Fibroblast of villous mesenchyme (primary cell): ENCODE measurements at places on chromosomes 16 and 17.

DNA sequence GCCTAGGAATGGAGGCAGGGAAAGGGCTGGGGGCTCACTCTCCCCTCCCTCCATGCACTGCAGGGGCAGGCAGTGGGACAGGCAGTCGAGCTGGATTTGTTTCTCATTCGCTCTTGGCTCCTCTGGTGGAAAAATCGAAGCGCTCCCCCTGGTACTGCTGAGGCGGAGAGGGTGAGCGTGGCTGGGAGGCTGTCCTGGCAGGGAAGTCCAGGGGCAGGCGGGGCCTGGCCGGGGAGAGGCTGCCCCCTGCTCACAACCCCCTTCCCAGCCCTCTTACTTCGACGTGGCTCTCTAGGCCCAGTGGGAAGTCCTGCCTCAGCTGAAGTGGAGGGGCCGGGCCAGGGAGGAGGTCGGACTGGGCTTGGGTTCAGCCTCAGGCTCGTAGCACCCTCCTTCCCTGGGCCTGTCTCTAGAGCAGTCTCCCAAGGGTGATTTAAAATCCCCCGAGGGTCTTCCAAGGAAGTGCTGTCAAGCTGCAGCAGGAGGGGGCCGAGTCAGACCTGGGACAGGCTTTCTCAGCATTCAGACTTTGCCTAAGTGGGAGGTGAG is 16.5 kb upstream of the TMEM92 start:
- no peak for DNase-seq

DNA sequence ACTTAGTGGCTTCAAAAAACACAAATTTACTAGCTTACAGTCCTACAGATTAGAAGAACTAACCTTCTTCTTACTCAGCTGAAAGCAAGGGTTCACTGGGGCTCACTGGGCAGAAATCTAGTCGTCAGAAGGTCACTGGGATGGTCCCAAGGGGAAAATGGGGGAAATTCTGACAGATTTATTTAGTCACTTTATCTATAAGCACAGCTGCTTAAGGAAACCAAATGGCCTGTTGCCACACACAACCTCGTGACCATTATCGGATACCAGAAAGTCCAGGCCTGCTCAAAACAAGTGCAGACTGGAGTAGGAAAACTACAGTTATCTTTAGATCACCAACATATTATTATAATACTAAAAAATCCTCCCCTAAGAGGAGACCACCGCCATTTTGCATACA is 374.6 kb upstream of the ASIC2 start:
- peak; percentile 13 for DNase-seq

DNA sequence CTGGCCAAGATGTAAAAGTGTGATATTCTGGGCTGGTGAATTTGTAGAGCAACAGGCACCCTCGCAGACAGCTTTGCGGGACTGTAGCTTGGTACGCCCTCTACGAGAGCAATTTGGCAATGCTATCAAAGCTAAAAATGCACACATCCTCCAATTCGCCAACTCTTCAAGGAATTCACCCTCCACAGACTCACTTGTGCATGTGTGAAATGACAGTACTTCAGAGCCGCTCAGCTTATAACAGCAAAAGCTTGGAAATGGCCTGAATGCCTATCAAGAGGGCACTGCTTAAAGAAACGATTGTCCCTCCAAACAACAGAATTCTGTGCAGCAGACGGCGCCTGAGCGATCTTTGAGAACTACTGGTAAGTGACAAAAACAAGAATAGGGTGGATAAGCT is 130.8 kb downstream of the SDK2 start:
- no peak for DNase-seq

DNA sequence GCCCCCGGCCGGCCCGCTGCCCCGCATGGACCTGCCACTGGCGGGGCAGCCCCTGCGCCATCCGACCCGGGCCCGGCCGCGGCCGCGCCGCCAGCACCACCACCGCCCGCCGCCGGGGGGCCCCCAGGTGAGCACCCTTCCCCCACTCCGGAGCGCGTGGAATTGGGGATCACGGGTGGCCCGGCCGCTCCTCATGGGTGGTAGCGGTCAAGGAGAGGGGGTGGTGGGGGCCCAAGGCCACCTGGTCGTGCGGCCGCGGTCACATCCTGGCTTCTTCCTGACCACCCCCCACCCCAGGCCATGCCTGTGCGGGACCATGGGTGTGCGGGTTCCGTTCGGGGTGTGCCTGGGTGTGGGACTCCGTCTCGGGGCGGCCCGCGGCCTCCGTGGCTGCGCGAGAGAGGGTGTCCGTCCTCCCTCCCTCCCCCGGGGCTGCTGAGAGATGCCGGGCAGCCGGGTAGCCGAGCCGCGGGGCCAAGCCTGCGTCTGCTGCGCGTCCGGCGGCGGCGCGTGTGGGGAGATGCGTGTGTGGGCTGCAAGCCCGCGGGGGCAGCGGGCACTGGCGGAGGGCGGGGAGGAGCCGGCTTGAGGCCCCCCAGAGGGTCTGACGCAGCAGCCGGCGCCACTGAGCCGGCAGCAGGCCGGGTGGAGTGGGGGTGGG is 6.8 kb downstream of the ACD start:
- no peak for DNase-seq

DNA sequence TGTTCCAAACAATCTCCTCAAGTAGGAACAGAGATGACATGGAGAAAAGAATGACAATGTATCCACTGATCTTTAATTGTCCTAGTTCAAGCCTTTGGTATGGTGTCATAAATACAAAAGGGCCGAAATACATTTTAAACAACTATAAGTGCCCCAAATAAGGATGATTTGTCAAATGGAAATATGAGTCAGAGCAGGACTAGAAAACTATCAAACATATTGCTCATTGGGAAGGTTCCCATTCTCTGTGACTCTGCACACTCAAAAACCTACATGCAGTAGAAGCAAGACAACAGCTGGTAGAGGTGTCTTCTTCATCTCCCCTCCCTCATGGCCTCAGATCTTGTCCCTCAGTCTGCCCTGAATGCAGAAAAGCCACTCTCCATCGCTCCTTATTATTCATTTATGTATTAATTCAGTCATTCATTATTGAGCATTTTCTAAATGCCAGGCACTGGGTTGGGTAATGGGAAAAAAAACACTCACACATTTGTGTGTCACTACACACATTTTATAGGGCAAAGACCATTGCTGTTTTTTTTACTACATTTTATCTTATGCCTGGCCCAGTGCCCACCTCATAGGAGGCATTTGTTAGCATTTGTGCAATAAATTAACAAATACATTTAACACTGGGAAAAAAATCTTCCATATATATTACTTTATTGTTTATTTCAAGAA is 10.1 kb downstream of the CA10 start:
- DNase-seq = no peak

DNA sequence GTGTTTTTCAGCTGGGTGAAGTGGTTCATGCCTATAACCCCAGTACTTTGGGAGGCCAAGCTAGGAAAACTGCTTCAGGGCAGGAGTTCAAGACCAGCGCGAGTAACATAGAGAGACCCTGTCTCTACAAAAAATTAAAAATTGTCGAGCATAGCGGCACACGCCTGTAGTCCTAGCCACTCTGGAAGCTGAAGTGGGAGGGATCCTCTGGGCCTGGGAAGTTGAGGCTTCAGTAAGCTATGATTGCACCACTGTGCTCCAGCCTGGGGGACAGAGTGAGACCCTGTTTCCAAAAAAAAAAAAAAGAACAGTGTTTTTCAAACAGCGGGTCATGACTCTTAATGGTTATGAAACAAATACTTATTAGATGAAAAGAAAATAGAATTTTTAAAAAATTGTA is 2.3 kb upstream of the CYTH1 start:
- no peak for DNase-seq

DNA sequence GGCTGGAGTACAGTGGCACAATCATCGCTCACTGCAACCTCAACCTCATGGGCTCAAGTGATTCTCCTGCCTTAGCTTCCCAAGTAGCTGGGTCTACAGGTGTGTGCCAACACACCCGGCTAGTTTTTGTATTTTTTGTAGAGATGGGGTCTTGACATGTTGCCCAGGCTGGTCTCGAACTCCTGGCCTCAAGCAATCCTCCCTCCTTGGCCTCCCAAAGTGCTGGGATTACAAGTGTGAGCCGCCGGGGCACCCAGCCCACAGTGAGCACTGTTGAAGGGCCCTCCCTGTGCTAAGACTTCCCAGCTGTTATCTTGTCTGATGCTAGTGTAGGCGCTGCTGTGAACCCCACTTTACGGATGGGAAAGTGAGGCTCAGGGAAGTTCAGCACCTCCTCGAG is 8.0 kb downstream of the CASKIN1 start:
- no peak for DNase-seq

DNA sequence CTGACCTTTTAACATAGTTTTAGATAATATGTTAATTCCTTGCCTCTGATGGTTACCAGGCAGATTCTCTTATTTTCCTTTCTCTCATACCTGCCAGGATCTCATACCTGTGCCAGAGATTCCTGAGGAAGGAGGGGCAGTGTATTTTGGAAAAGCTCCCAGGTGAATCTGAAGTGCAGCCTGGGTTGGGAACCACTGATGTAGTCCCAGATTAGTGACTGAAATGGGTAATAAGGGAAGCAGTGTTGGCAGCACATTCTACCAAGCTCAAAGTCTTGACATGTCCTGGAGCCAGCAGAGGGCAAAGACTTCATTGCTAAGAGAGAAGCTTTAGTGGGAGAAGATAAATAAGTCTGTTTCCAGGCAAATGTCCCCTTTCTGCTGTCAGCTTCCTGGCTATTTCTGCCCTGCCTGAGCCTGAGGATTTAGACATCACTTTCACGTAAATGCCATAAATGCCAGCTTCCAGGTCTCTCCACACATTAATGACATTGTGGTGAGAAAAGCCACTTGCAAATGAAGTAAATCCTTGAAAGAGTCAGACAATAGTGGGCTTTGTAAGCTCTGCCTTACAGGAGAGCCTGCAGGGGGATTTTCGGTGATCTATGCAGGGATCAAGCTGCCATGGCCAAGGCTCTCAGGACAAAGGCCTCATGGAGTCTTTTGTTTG is 40.9 kb upstream of the C16orf78 start:
- DNase-seq = no peak

- no peak for DNase-seq
These were observed 27.4 kb downstream of the IL21R start for GRCh38 chr16:27429330-27429871.

GRCh38 chr17:41803049-41804020 is 8.4 kb downstream of the P3H4 start:
- no peak for DNase-seq
